Pancreas (tissue), 10 donors: ENCODE measurements at places on chromosomes 1 and 21. TPM values are rescaled to one million over a fixed set of nuclear protein-coding genes. Genes with fewer than 3 reads are reported as not detected.
A peak's percentile ranks its signal among the peaks of the same experiment; 100 is the strongest.

The AK5 gene
- total RNA-seq = 0.15 TPM

DNA sequence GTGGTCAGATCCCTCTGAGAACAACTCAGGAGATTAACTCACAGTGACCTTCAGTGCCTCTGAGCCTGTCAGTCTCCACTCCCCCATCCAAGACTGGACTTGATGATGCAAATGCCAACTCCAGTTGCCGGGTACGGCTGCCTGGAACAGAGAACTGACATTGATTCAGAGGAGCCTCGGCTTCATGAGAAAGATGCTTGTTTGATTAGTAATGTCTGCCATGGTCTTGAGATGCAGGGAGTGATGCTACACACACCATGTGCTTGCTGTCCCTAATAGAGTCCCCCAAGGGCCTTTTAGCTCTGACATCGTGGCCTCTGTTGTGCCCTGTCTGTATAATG lies 51.8 kb upstream of the LRP8 start:
- no peaks in the 10 kb centered on the region for H3K27me3 ChIP-seq
- H3K36me3 ChIP-seq = no peaks in the 10 kb centered on the region
- H3K27ac ChIP-seq = no peak overlapping the region
- peak; percentile 15 for DNase-seq

The BATF3 gene
- 0.20 TPM for total RNA-seq

The SLC9C2 gene
- 0.28 TPM for total RNA-seq

The OPRD1 gene
- total RNA-seq = 0.03 TPM

The PARP1 gene
- total RNA-seq = 54.4 TPM
